ENCODE measurements at places on chromosomes 16 and 17.

DNA sequence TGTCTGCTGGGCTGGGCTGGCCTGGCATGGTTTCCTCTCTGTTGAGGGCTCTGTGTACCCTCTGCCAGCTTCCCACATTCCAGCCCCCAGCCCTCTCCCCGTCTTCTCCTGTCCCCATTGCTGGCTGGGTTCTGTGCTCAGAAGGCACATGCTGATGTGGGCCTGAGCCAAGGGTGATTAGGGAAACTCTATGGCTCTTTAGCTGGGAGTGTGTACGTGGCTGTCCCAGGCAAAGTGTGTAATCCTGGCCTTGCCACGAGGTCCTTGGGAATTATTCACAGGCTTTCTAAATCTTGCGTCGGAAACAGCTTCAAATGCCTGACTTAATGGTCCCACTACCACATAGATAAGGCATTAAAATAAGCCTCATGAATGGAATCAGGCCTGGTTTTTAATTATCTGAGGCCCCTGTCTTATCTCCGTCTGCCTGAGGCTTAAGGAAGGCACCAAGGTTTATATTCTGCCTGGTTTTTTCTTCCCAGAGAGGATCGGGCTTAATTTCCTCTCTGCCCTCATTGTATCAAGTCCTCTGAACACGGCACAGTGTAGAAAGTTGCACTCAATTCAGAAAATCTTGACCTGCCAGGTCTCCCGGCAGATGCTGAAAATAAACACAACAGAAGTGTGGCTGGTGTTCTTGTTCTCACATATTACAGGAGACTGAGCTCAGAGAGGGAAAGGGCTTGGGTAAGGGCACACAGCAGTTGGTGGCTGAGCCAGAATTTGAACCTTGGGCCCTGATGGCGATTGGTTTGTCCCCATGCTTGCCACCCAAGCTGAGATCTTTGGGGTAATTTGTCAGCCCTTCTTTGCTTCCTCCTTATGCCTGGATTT lies 52.9 kb upstream of the LGALS9 start:
- DNase-seq, result no peak

DNA sequence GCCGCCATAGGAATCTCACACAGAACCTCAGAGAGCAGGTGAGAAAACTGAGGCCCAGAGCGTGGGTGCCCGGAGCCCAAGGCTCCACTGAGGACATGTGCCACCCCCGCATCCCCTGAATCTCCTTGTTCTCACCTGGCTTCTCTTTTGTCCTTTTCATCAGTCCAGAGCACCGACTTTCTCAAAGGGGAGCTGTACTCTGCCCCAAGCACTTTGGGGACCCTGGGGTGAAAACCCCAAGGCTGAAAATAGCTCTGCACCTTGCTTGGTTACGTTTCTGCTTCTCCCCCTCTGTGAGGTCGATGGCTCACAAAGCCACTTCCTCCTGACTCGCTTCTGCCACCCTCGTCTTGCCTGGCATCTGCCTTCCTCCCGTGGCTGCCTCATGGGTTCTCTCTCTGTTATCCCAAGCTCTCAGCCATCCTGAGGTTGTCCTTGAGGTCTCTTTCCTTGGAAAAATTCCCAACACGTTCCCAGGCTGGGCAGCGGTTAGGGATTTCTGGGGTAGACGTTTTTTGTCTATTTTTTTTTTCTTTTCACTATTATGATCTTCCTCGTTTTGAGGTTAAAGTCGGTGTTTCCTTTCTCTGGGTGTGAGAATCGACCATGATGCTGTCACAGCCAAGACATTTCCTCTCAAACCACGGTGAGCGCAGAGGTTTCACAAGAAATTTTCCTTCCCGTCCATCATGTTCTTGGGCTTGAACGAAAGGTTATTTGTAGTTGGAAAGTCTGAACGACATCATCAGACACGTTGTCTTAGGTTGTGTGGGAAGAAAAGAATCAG lies 37.2 kb downstream of the IRF8 start:
- DNase-seq, result no peak

DNA sequence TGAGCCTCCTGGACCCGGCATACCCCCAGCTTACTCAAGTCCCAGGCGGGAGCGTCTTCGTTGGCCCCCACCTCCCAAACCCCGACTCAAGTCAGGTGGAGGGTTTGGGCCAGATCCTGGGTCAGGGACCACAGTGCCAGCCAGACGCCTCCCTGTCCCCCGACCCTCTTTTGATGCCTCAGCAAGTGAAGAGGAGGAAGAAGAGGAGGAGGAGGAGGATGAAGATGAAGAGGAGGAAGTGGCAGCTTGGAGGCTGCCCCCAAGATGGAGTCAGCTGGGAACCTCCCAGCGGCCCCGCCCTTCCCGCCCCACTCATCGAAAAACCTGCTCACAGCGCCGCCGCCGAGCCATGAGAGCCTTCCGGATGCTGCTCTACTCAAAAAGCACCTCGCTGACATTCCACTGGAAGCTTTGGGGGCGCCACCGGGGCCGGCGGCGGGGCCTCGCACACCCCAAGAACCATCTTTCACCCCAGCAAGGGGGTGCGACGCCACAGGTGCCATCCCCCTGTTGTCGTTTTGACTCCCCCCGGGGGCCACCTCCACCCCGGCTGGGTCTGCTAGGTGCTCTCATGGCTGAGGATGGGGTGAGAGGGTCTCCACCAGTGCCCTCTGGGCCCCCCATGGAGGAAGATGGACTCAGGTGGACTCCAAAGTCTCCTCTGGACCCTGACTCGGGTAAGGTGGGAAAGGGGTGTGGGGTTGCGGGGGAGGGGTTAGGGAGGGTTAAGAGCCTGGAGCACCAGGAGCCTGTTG lies 1.6 kb downstream of the SENP3 start:
- no peak for DNase-seq

- no peak for DNase-seq
Observed at GRCh38 chr17:33989361-33990148, 265.5 kb upstream of the CCL2 start.

DNA sequence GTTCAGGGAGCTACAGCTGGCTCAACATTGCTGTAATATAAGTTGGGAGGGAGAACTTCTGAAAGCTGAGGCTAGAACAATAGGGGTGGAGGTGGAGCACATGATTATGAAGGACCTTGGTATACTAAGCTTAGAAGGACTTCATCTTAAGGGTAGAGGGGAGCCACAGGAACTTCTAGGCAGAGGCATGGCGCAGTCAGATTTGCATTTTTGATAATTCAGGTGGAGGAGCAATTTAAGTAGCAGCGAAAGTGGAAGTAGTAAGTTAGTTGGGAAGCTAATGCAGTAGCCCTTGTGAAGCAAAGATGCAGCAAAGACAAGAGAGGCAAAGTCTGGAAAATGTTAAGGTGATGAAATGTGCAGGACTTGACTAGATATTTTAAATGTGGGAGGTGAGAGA lies 144.1 kb downstream of the SPECC1 start:
- no peak for DNase-seq

DNA sequence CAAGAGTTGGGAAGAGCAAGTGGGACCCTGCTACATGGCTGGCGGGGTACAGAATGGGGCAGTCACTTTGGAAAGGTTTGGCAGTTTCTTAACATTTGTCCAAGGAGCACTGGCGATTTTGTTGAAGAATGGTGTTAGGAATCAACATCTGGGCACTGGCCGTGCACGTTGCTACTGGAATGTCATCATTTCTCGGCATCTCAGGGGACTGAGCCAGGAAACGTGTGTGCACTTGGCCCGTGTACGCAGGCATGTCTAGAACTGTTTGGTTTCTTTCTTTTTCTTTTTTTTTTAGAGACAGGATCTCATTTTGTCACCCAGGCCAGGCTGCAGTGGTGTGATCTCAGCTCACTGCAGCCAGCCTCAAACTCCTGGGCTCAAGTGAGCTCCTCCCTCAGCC lies 17.3 kb upstream of the FOXK2 start:
- no peak for DNase-seq

- no peak for DNase-seq
Observed at GRCh38 chr17:1976000-1976682, 49.0 kb downstream of the RTN4RL1 start.

DNA sequence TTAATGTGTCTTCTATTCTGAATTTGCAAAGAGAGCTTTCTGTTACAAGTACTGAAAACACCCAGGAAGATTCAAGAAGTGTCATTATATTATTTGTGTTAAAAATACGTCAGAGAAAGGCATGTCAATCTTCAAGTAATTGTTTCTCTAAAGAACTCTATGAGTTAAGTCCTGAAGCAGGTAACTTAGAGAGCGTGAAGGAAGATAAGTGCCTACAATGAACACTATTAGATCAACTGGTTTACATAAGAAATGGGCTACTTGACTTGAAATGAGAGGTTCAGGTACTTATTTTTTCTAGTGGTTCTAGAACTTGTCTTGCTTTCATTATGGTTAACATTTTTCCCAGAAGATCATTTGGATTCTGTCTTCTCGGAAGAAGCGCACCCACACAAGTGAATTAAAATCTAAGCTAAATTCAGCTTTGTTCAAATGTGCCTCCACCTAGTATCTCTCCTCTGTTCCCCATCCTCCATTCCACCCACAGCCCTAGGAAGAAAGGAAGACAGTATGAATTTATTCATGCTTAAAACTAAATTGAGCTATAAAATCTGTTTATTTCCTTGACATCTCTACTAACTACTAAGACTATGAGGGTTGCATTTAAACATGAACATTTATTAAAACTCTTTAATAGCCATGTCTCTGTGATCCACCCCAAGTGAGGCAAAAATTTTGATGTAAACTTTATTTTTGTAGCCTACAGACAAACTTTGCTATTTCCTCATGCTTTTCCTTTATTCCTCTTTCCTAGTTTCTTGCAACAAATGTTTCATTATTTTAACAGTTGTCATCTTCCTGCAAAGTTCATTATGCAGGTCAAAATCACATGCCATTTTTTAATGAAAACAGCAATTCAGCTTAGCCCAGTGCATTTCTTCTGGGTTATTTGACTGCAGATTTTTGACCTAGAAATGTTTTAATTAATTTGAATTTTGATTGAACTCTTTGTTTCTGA lies 206.8 kb downstream of the KCNJ2 start:
- no peak for DNase-seq

- DNase-seq, result no peak
Observed at GRCh38 chr17:21390294-21390693, 14.1 kb downstream of the KCNJ12 start.

- DNase-seq, result peak; percentile 80
Observed at GRCh38 chr17:38444151-38444550, 15.9 kb downstream of the ARHGAP23 start.

DNA sequence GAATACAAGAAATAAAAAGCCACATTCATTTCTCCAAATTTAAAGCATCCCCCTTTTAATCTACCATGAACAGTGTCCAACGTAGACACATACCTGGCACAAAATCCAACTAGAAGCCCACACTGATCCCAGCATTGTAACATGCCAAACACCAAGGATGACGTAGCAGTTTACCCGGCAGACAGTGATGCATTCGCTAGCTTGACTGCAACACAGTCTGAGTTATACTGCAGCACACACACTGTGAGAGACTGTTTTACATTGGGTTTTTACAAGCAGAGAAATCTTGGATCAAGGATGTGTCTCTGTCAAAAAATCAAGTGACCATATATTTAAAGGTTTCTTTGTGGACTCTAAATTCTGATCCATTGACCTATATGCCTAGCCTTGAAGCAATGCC lies 74.5 kb upstream of the C17orf78 start:
- no peak for DNase-seq

- no peak for DNase-seq
Observed at GRCh38 chr17:54015734-54016133, 193.0 kb downstream of the KIF2B start.
